ENCODE measurements at places on chromosomes 5 and 9.

- no peak for DNase-seq
These were observed at the start of gene FBP1 for GRCh38 chr9:94639061-94639998. FBP1 (minus strand) TSS chr9:94639518; CDS start chr9:94639310, 208 bp downstream.

- DNase-seq = no peak
These were observed 385.0 kb upstream of the TRPC7 start for GRCh38 chr5:136750224-136750862.

- no peak for DNase-seq
These were observed 164.5 kb downstream of the DCP2 start for GRCh38 chr5:113140837-113141671.

GRCh38 chr5:80998590-80998979 lies 38.4 kb downstream of the RASGRF2 start:
- no peak for DNase-seq

DNA sequence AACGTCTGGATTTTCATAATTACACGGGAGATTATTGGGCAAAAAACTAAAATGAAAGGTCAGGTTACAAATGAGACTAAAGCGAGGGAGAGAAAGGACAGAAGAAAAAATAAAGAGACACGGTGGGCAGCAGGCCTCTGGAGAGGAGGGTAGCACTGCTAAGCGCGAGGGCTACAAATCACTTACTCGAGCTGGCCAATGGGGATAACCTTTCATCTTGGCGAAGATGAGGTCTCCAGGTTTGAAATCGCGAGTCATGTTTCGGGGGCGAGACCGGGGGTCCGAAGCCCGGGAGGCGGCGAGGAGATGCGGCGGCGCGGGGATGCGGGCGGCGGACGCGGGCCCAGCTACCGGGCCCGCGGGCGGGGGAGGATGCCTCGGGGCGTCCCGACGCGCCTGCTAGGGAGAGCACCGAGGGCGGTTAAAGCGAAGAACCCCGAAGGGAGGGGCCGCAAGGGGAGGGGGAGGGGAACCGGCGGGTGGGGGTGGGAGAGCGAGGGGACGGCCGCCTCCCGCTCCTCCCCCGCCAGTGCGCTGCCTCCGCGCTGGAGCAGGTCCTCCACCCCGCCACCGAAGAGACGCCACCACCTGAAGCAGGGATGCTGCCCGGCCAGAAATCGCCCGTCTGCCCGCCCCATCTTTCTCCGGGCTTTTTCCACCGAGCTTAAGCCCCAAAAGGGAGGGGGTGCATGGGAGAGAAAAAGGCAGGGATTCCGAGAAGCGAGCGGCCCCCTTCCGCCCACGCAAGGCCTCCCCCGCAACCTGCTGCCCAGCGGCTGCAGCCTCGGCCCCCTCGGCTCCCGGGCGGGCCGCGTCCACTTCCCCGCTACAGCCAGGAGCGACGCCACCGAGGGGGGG lies 610 bp downstream of the PSIP1 start:
- DNase-seq = peak; percentile 52

DNA sequence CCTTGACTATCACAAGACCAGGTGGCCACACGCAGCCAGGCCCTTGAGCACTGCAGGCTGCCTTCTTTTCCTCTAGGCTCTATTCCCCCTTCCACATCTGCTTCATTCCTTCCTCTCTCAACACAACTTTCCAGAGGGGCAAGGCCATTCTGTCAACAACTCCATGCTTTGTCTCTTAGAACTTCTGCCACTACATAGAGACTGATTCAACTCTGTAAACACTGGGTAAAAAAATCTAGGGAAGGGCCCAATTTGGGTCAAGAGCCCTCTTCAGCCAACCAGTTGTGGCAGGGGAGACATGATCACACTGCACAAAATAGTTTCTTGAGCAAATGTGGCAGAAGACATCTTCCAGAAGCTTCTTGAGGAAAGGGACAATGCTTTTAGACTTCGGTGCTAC lies 55.6 kb downstream of the ATPSCKMT start:
- no peak for DNase-seq

GRCh38 chr9:134666831-134667230 lies 25.2 kb downstream of the COL5A1 start:
- no peak for DNase-seq

DNA sequence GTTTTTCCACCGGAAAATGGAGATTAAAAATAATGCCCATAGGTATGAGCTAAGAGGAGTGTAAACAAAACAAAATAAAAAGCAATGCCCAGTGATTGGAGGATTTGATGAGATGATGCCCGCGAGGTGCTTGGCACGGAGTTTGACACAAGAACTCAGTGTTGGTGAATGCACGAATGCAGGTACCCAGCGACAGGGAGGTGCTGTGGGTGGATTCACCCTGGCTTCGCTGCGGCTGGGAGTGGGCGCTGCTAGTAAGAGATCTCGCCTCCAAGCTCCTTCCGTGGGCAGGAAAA lies 526 bp upstream of the STXBP1 start:
- no peak for DNase-seq

GRCh38 chr9:115034801-115035200 lies 83.2 kb downstream of the TNC start:
- no peak for DNase-seq

- DNase-seq = no peak
These were observed 43.8 kb downstream of the ANKRD33B start for GRCh38 chr5:10607666-10608073.

GRCh38 chr9:92187989-92188714 lies 72.9 kb upstream of the SPTLC1 start:
- no peak for DNase-seq

GRCh38 chr5:142013734-142014521 lies 1.1 kb upstream of the GNPDA1 start:
- DNase-seq = no peak

- DNase-seq = no peak
These were observed 40.9 kb downstream of the SVEP1 start for GRCh38 chr9:110538647-110539041.

GRCh38 chr9:2012347-2012746 lies 2.8 kb upstream of the SMARCA2 start:
- no peak for DNase-seq

GRCh38 chr5:144187699-144188294 lies 17.1 kb downstream of the KCTD16 start:
- DNase-seq = no peak

DNA sequence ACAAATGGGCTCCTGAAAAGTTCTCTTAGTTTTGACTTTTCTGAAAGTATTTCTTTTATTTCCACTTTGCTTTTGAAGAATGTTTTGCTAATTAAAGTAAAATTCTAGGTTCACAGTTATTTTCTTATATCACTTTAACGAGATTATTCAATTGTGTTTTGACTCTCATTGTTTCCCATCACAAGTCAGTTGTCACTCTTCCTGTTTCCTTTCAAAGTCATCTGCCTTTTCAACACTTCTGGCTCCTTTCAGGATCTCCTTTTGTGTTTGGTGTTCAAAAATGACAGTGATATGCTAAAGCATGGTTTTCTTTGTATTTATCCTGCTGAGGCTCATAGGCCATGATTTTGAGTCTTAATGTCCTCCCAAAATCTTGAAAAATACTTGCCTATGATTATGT lies 235.4 kb upstream of the TAS2R1 start:
- no peak for DNase-seq

DNA sequence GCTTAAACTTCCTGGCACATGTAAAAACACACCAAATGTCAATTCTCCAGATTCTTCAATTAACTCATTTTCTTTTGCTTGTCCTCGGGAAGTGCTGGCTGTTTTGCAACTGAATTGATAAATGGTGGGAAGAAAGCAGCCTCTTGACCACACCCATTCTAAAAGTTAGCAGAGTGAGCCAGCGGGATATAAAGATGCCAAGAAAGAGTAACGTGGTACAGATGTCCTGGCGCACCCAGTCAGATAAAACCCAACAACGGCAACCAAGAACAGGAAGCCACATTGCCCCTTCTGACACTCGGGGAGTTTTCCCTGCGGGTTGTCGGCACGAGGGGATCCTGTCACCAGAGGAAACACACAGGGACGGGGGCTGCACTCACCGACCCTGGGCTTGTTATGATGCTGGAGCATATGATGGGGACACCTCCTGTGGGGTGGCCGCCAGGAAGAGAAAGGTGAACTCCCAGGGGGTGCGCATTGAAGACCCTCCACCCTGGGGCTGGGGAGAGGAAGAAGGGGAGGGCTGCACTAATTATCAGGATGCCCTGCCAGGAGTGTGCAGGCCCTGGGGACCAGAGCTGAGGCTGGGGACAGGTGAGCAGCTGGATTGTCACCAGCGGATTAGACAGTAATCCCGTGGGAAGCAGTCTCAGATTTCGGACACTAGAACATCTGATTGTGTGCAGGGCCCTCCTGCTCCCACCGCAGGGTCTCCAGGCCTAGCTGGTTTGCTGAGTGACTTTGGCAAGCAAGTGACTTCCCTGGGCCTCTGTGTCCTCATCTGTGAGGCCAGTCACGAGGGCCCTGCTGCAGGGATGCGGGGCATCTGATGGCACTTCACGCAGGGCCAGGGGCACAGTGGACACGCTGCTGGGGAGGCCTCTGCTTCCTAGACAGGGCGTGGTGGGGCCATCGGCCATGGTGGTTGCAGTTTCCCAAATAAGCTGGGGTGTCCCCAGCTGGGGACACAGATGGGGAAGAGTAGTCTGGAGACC lies 59.2 kb downstream of the CRB2 start:
- DNase-seq = no peak

DNA sequence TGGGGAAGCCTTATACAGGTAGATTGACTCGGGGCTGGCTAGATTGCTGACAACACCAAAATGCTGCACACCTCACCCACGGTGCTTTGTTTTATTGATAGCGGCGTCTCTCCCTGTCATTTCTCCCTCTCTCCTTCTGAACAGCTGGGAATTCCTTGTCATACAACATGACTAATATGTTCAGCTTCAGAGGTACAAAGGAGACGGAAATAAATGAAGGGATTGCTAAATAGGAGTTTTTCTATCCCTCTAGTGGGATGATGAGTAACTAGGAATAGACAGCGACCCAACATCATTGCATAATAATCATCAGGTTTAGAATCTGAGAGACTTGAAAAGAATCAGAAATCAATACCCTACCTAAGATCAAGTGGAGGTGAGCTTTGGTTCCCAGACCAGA lies 337.7 kb upstream of the PANK3 start:
- DNase-seq = no peak
